ENCODE measurements at places on chromosomes 6 and 20.

- no peak for DNase-seq
These were observed 43.6 kb downstream of the SOBP start for GRCh38 chr6:107533415-107534059.

- no peak for DNase-seq
These were observed 134.1 kb downstream of the CD109 start for GRCh38 chr6:73830119-73830518.

- no peak for DNase-seq
These were observed 63.6 kb downstream of the CARMIL1 start for GRCh38 chr6:25342802-25343201.

DNA sequence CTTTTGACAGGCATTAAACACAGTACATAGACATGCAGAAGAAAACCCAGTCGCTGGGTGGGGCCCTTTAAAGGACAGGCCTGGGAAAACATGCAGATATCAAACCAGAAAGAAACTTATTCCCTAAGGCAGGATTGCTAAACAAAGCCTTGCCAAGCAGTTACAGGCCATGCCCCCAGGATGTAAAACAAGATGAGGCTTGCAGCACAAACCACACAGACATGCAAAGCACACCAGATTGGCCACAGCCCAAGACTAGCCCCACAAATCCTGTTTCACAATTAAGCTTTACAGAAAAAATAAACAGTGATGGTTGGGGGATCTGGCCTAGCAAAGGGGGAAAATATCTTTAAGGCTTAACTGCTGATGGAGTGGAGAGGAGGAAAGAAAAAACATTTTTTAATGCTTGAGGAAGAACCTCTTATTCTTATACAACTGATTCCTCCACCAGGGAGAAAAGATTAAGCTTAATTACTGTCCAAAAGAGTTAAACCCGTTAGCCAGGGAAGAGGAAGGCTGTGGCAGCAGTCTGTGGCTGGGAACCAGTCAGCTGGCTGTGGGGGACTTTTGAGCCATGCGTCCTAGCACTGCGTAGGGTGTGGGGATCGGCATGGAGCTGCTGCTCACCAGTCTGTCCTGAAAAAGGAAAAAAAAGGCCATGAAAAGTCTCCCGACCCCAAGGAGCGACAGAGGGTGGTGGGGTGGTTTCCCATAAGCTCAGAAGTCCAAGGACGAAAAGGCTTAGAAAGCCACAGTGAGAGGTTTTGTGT, 28.4 kb downstream of the COL19A1 start:
- DNase-seq = no peak

GRCh38 chr6:82910820-82911219, 154.8 kb downstream of the UBE3D start:
- DNase-seq = no peak

- peak; percentile 87 for DNase-seq
These were observed at the start of gene OSTM1 for GRCh38 chr6:108074359-108075144. Gene OSTM1, minus strand, starts transcription at chr6:108074741. Its CDS starts 90 bp downstream, at chr6:108074651.

DNA sequence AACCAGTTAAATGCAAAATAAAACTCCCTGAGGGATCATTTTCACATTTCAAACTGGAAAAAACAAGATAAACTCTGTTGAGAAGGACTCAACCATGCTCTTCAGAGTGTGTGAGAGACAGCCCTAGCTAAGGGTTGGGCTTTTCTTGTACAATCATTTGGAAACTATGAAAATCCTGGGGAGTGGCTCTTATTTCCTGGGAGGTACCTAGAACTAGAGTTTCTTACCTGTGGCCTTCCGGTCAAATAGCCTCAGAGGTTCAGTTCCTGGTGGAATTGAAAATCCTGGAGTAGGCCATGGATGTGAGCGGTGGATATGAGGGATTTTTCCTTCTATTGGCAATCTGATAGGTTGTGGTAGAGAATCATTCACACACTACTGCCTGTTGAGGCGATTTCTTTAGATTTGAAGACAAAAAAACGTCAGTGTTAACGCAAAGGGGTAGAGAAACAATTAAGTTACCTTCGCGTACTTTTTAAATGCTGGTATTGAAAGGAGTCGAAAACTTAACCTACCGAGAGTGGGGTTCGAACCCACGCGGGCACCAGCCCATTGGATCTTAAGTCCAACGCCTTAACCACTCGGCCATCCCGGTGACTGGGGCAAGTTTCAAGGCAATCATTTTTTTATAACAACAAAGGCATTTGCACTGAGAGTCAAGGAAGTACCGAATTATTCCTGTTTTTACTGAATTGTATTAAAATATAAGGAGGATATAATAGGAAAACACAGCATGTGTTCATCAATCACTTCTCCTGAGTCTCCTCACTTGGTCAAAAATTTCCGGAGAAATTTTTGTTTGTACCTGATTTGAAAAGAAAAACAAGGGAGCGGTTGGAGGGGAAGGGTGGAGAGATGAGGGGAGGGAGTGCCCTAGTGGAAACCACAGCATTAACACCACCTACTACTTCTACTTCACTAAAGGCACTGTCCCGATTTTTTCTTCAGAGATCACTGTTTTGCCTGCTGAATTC, 191.3 kb downstream of the OR2B2 start:
- DNase-seq = no peak

- peak; percentile 32 for DNase-seq
These were observed 582 bp downstream of the SNRPB start for GRCh38 chr20:2469991-2470422.

DNA sequence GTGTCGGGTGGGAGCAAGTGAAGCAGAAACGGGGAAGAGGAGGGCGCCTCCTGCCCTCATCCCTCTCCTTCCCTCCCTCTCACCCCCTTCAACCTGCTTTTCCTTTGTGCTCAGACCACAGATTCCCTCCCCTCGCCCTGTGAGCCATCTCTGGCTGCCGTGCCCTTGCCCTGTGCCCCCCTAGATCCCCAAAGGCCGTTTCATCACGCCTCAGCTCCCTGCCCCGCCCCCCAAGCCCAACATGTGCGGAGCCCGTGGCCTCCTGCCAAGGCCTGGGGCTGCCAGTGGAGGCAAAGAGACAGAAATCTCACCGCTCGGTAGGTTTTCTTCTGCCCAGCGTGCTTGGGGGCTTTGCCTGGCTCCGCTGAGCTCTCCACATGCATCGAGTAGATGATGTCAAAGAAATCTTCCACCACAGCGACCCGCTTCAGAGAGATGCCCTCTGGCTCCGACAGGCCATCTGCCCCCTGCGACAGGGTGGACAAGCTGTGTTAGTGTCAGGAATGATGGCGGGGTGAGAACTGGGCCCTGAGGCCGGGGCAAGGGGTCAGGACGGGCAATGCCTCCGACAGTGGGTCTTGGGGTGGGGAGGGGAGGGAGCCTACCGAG, 57.6 kb downstream of the NOL4L start:
- no peak for DNase-seq

DNA sequence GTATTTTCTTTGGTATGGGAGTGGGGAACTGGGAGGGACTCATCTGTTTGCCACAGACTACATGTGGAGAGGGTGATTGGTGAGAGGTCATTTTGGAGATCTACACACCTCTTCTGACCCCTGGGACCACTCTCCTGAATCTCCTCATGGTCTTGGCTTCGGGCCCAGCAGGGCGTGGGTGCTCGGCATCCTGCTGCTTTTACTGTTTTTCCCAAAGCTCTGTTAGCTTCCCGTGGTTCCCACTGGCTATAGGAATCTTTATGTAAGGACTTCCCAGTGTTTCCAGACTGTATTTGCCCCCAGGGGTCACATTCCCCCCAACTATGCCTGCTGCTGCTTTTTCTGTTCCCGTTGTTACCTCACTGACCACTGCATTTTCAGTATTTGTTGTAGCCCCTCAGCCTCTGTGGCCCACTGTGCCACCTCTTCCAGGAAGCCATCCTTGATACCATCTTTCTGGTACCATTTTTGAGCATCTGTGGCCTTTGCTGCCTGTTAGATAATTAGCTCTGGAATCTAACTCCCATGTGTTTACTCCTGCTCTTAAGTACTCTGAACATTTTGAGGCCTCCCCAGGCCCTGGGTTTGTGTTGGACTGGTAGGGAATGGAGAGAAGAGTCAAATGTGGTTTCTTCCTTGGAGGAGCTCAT, 14.9 kb downstream of the PLCG1 start:
- DNase-seq = no peak

- DNase-seq = no peak
These were observed 339.0 kb downstream of the NRN1 start for GRCh38 chr6:5667737-5668136.

GRCh38 chr6:14270925-14271788, 153.6 kb downstream of the CD83 start:
- DNase-seq = no peak

DNA sequence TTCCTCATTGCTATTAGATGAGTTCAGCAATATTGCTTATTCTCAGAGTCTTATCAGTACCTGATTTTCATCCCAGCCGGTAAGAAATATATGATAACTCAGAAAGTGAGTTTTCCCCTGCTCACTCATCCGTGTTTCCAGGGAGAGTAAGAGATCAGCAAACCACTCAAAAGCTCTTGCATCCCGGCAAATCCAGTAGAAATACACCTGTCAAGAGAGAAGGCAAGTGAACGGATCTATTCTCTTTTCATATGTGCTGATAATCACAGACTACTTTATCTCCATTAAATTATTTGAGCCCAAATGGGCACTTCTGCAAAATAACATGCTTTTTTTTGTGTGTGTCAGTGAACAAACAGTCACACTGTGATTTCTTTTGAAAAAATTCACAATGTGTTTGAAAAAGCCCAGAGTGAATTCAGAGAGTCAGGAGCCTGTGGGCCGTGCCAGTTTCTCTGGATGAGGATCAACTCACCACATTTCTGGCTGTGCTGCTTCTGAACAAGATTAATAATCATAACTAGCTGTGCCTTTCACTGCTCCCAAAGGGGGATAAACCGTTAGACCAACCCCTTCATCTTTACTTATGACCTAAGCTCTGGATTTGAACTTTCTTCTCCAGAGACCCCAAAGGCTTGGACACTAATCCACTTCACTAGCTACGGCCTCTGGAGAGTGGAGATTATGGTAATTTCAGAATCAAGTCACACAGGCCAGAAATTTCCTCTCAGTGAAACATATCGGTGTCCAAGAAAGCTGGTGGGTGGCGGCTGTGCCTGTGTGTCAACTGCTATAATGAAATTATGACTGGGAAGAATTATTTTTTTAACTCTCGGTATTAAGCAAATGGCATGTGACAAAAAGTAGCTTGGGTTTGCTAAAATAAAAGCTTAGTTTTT, 44.2 kb downstream of the NOX3 start:
- no peak for DNase-seq

DNA sequence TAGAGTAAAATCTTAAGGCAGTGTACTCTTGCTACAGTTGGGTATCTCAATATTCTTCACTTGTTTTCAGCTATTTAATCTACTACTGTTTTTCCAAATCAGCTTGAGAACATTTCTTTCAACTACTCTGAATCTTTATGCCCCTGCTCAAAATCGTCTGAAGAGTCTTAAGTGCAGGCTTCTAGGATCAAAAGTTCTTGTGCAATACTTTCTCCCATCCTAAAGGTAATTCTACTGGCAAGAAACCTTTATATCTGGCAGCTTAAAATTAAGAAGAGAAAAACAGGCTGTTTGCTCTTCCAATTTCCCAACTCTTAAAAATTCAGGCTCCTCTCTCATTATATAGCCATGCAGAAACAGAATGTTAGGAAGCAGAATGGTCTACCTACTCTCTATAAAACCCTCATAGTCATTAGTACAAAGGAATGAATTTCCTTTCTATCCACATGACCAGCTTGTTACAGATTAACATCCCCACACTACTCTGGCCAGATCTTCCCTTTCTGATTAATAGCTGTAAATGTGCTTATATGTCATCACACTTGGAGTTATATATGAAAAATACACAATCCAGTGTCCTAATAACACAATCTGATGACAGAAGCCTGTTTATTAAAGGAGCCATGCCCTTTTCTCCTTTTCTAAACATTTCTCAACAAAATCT, 122.2 kb upstream of the FAM184A start:
- no peak for DNase-seq

GRCh38 chr6:37665304-37665703, 32.4 kb downstream of the MDGA1 start:
- DNase-seq = no peak

- no peak for DNase-seq
These were observed 3.1 kb upstream of the CCM2L start for GRCh38 chr20:32006841-32007786.

DNA sequence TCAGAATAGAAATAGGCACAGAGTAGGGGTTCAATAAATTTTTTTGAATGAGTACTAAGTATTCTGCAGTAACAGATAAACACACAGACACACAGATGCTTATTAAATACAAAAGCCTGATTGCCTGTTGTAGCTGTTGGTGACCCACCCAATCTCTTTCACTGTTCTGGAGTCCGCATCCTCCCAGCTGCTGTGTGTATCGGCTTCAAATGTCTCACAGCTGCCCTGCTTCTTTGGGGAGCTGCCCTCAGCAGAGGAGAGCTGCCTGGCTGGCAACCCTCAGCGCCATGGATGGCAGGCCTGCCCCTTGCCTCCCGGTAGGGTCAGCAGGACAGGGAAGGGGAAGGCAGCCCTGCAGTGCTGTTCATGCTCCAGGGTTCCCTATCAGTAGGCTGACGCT, 85.9 kb upstream of the PRND start:
- DNase-seq = no peak

DNA sequence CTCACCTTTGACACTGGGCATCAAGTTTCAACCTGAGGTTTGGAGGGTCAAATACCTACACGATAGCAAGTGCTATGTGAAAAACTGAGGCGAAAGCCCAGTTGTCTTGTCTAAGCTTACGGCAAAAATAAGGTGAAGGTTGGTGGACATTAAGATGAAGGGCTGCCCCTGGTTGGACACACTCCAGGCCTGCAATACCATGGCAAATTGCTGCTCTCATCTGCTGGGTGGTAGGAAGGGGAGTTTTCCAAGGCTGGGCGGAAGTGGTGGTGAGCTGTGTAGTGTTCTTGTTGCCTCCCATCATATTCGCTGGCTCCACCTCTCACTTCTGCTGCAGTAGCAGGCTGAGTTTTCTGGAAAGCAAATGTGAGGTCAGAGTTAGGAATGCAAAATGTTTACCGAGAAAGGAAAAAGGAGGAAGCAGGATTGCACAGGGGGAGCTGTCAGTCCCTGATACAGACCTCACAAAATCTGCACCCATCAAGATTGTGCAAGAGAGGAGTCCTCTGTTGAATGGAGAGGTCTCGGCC, 33.7 kb downstream of the SCP2D1 start:
- DNase-seq = no peak

GRCh38 chr6:135506270-135506997, 8.9 kb upstream of the AHI1 start:
- DNase-seq = no peak

- DNase-seq = no peak
These were observed 23.6 kb upstream of the TGM6 start for GRCh38 chr20:2357114-2357513.

- DNase-seq = no peak
These were observed 95.9 kb upstream of the JAG1 start for GRCh38 chr20:10769700-10770099.

All from breast epithelium (tissue), 4 donors.